ENCODE measurements at places on chromosomes 12 and 14.
A peak's percentile ranks its signal among the peaks of the same experiment; 100 is the strongest.

- no peak for DNase-seq
These were observed 181.9 kb downstream of the SLC6A15 start for GRCh38 chr12:84730561-84731162.

DNA sequence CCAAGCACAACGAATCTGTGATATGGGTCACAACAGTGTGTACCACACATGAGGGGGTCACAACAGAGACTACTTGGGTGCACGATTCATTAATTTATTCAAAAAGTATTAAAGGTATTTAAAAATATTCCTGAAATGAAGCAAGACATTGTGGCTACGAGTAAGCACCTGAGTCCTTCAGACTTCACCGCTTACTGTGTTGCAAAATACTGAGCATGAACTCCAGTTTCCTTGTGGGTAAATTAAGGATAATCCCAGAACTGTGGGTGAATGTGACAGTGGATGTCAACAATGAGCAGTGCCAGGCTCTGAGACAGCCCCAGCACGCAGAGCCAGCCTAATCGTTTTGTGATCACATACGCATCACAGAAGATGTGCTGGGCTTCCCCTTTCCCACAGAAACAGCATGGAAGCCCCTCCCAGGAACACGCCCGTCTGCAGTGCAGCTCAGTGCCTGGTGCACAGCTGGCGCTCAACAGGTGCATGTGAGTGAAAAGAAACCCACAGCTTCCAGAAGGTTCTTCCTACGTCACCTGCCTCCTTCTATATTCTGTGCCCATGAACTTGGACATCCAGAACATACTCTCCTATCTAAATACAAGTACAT, 29.1 kb downstream of the CDC42BPB start:
- DNase-seq = no peak

- DNase-seq = no peak
These were observed 32.9 kb downstream of the MEG3 start for GRCh38 chr14:100858838-100859220.

- no peak for DNase-seq
These were observed 290.7 kb downstream of the RMST start for GRCh38 chr12:97753332-97753731.

DNA sequence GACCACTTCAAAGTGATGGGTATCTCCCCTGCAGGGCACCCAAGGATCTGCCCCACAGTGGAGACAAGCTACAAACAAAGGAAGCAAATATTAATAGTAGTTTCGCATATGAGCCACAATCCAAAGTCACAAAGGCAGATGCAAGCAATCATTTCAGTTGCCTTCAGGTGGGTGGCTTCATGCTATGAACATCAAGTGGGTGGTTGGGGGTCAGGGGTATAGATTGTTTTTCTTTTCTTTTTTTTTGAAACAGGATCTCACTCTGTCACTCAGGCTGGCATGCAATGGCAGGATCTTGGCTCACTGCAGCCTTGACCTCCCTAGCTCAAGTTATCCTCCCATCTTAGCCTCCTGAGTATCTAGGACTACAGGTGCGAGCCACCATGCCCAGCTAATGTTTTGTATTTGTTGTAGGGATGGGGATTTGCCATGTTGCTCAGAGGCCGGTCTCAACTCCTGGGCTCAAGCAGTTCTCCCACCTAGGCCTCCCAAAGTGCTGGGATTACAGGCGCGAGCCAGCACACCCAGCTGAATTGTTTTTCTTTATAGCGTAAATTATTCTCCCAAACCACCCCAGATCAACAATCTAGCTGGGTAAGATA, 13.4 kb upstream of the NT5DC3 start:
- DNase-seq = no peak

DNA sequence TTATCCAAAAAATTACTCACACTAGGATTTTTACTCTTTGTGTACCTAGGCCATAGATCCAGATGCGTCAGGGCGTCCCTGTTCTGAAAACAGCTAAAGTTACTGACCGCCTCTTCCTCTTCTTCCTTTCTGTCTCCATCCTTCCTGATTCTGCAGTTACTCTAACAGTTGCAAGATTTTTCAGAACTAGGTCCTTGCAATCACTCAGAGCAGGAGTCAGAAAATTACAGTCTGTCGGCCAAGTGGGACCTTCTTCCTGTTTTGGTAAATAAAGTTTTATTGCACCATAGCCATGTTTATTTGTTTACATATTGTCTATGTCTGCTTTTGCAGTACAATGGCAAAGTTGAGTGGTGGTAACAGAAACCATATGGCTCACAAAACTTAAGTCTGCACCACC, 25.6 kb upstream of the FGF6 start:
- DNase-seq = no peak

- DNase-seq = no peak
These were observed 61.2 kb upstream of the SRSF5 start for GRCh38 chr14:69705706-69706105.

GRCh38 chr12:71938728-71939385, at the start of gene TPH2:
Gene TPH2 (plus strand): TSS chr12:71938845. CDS start chr12:71938987, 142 bp downstream.
- no peak for DNase-seq

DNA sequence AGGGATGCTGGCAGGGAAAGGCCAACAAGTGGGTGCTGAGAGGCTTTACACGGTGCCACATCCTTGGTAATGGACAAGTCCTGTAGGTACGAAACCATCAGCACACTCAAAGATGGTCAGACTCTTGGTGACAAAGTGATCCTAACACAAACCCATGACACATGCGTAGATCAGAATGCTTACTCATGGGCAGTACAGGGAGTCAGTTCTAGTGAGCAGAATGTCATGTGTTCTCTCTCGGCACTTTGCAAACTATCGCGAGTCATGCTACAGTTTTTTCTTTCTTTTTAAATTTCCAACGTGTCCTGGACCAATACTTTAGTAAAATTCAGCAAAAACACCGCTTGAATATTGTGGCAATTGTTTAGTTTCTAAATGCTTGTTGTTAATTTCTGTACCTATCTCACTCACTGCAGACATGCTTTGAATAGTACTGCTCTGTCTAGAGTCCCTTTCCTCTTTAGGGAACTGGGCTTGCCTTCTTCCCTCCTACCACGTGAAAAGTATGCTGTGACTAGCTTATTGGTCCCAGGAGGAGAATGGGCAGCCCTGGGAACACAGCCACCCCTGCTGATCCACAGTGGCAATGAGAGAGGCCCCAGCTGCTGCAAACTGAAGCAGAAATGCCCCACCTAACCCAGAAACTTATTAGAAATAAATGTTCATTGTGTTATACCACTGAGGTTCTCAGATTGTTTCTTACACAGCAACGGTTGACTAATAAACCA, 62.4 kb downstream of the UBR7 start:
- DNase-seq = no peak

DNA sequence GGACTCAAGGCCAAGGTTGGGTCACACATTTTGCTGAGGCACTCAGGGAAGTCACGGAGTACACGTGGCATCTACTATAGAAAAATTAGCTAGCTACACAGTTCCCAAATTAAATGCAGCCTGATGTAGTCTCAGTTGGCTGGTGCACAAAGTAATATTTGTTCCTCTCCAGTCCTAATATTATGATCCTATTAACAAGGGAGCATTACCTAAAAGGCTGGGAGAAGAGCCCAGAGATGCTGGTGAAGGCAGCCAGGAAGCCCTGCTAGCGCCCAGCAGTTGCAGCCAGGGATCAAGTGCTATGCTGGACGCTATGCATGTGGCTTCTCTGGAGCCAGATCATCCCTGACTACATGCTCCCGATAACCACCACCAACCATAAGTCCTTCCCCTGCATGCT, 88.0 kb upstream of the GSC start:
- DNase-seq = no peak

DNA sequence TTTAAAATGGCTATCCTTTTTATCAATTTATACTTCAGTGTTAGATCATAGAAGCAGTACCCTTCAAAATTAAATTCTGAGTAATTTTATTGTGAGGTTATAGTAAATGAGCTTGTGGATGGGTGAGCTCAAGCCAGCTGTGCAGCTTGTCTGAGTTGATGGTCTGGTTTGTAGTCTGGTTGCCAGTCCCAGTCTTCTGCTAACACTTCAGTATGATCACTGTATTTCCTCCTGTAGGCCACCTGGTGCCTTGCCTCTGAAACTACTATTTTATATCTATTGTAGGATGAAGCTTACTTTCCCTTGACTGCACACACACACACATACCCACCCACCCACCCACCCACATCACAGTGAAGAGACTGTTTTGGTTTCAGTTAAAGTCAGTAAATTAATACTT, 496.4 kb downstream of the PCNX1 start:
- DNase-seq = no peak

DNA sequence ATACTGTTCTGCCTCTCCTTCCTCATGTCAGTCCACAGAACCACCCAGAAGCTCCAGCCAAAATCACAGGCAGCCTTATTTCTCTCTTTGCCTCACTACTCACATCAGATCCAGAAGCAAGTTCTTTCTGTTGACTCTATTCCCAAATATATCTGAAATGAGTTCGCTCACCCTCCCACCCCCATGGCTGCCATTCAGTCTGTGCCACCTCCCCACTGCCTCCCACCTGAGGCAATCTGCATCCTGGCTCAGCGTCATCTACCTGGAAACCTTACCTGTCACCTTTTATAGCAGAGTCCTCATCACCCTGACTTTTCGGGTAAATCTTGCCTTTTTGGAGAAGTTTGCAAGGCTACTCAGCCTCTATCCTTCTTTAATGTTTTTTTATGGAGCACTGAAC, 501.8 kb downstream of the BCL11B start:
- DNase-seq = no peak

DNA sequence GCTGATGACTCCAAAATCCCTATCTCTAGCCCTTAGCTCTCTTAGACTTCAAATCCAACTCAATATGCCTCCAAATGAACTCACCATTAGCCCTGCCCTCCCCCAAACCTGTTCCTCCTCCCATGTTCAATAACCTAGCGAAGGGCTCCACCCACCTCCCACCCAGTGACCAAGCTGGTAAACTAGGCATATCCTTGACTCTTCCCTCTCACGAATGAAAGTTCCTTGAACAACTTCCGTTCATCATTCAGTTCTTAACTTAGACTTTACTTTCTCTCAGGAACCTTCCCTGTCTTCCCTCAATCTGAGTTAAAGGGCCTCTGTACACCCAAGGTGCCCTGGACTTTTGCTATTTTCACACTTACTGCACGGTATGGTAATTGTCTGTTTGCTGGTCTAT, 1.9 kb upstream of the KLHDC1 start:
- DNase-seq = no peak

- no peak for DNase-seq
These were observed 24.4 kb upstream of the PTPRB start for GRCh38 chr12:70661466-70662161.

GRCh38 chr14:61342486-61342885, 21.1 kb downstream of the PRKCH start:
- DNase-seq = peak; percentile 76

DNA sequence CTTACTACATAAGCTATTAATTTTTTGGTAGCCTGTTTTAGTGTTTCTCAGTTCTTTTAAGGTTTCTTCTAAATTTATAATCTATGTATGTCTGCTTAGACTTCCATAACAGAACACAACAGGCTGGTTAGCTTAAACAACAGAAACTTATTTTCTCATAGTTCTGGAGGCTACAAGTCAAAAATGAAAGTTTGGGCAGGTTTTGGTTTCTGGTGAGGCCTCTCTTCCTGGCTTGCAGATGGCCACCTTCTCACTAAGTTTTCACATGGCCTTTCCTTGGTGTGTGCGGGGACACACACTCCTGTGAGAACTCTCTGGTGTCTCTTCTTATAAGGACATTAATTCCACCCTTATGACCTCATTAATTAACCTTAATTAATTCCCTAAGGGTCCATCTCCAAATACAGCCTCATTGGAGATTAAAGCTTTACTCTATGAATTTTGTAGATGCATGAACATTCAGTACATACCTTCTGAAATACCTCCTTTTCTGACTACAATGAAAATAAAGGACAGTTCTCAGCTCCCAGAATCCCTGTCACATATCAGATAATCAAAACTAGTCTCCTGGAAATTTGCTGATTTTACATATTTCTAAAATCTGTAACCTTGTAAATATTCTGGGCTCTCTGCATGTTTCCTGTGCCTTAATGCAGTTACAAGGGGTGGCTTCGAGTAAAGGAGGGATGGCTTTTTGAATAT, 23.2 kb upstream of the BMAL2 start:
- DNase-seq = no peak

DNA sequence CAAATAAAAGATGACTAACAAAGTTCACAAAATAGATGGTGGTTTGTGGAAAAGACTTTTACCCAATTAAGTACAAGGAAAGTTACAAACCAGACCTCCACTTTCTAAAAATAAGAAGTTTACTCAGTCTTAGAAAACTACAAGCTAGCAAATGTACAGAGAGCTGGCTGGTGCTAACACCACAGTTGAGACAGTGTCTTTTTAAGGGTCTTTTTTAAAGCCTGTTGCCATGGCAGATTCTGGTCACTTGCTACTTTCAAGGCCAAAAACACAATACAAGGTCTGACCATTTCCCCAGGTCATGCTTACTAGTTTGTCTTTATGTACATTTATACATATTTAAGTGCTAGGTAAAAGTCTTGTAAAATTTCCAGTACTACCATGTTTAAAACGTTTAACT, 2.4 kb downstream of the BTG1 start:
- no peak for DNase-seq

DNA sequence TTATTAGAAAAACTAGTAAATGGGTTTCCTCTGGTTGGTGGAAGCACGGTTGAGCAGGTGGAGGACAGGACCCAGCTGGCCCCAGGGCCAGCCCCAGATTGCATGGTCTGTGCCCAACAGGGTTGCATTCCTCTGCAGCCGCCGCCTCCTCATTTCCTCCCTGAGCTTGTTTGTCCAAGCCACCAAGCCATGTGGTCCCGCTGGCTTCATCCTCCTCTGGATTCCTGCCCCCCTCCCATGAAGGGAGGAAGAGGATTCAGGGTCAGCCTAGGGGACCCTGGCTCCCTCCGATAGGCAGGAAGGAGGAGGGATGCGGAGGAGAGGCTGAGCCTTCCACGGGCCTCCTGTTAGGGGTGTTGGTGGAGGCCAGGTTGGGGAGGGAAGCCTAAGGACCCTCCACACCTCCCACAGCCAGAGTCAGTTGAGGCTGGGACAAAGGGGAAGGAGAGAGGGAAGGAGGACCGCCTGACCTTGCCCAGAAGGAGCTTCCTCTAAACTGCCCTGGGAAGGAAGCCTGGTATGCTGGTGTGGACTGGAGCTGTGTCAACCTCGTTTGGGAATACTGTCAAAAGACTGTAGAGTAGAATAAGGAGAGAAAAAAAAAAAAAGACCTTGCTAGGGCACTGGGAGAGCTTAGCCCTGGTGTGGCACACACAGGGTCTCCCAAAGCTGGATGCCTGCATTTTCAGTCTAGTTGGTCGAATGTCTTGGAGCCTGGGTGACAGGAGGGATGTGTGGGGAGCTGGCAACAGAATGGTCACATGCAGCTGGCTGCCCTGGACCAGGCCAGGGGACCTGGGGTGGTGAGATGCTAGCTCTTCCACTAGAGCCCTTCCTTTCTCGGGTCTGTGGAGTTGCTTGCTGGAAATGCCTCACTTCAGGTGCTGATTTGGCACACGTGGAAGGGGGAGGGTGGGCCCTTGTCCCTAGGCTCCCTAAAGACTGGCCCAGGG, 42.4 kb downstream of the PLEKHG3 start:
- DNase-seq = no peak

GRCh38 chr12:123889848-123890535, 82.6 kb downstream of the CCDC92 start:
- no peak for DNase-seq

- no peak for DNase-seq
These were observed 13.5 kb downstream of the GPR84 start for GRCh38 chr12:54350743-54351142.

GRCh38 chr12:97375310-97375709, 87.3 kb upstream of the RMST start:
- no peak for DNase-seq
